ENCODE measurements at places on chromosomes 1 and 21. TPM values are rescaled to one million over a fixed set of nuclear protein-coding genes. Genes with fewer than 3 reads are reported as not detected.

MCL1 gene
- 225 TPM for total RNA-seq

POGK gene
- total RNA-seq, result 35.4 TPM

EXO1 gene
- 48.3 TPM for total RNA-seq

HTR1D gene
- total RNA-seq, result not detected

SPATA21 gene
- not detected for total RNA-seq

RAB3B gene
- 20.6 TPM for total RNA-seq

MNDA gene
- not detected for total RNA-seq

UBL4B gene
- not detected for total RNA-seq

C1orf146 gene
- total RNA-seq, result not detected

CENPF gene
- total RNA-seq, result 182 TPM

TSSK3 gene
- total RNA-seq, result not detected

GJA5 gene
- total RNA-seq, result not detected

PSMA5 gene
- 104 TPM for total RNA-seq

NIPAL3 gene
- total RNA-seq, result 44.2 TPM

GRCh38 chr1:25657121-25657882, 40.7 kb downstream of the MAN1C1 start:
- no peaks in the 10 kb centered on the region for H3K4me1 ChIP-seq
- no peak overlapping the region for H3K4me3 ChIP-seq
- no peaks in the 10 kb centered on the region for H3K36me3 ChIP-seq
- 0 out of 2 replicates have a peak, but pooled peaks cover 2% of the 10 kb centered on the region for H3K27me3 ChIP-seq
- no peak overlapping the region for H3K27ac ChIP-seq

GRCh38 chr1:168734271-168734670, 5.3 kb upstream of the DPT start:
- H3K4me3 ChIP-seq, result no peak overlapping the region
- no peak overlapping the region for H3K27ac ChIP-seq
- H3K36me3 ChIP-seq, result no peaks in the 10 kb centered on the region
- no peaks in the 10 kb centered on the region for H3K27me3 ChIP-seq

- peaks cover 7% of the 10 kb centered on the region for H3K4me1 ChIP-seq
- no peak overlapping the region for H3K27ac ChIP-seq
- no peaks in the 10 kb centered on the region for H3K27me3 ChIP-seq
- no peak overlapping the region for H3K4me3 ChIP-seq
These were observed 11.2 kb downstream of the IFT25 start for GRCh38 chr1:53934170-53934765.

- DNase-seq, result peak; percentile 62
- 0 out of 2 replicates have a peak, but pooled peaks cover 2% of the 10 kb centered on the region for H3K4me1 ChIP-seq
- H3K27me3 ChIP-seq, result no peaks in the 10 kb centered on the region
- no peak overlapping the region for H3K4me3 ChIP-seq
These were observed 57.3 kb downstream of the PSMG1 start for GRCh38 chr21:39125752-39126485.

DNA sequence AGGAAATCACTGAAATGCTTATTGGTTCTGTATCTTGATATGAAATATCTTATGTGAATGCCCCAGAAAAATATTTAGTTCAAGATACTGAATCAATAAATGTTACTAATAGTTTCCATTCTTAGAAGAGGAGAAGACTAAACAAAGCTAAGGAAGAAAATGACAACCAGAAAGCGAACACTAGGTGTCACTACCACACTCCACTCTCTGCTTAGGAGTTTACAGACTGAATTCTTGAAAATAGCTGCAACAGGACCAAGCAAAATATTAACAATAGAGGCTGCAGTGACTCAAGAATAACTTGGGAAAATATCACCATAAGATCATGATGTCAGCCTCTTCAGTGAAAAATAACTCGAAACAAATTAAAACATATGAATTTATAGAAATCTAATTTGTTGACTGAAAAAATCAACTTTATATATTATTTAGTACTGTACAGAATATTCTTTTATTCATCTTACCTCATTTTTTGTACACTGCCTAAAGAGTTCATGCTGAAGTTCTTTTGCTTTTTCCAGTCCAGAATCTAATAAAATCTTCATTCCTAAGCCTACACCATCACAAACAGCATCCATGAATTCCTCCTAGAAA, 61.6 kb downstream of the KIF14 start:
- DNase-seq, result peak; percentile 40
- no peaks in the 10 kb centered on the region for H3K4me1 ChIP-seq

- no peak for DNase-seq
- no peaks in the 10 kb centered on the region for H3K27me3 ChIP-seq
- no peak overlapping the region for H3K27ac ChIP-seq
- peaks cover 12% of the 10 kb centered on the region for H3K36me3 ChIP-seq
These were observed 55.9 kb upstream of the RCC1 start for GRCh38 chr1:28449904-28450303.

DNA sequence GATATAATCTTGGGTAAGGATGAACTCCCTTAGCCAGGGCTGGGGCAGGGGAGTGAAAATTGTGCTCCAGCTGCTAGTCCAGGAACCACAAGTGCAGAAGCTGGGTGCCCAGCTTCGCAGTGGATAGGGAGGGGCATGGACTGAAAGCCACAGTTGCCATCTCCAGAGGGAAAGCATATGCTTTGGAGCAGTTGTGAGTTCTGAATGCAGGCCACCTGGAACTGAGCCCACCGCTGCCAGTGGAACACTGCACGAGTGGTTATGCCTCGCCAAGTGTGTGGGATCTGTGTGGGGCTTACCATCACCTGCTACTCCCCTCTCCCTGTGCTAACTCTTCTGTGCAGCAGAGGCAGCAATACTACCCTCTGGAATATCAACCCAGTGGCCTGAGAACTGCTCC, 158.4 kb upstream of the DPT start:
- no peak overlapping the region for H3K27ac ChIP-seq
- no peak for DNase-seq
- no peak overlapping the region for H3K4me3 ChIP-seq
- H3K27me3 ChIP-seq, result no peaks in the 10 kb centered on the region
- no peaks in the 10 kb centered on the region for H3K4me1 ChIP-seq

DNA sequence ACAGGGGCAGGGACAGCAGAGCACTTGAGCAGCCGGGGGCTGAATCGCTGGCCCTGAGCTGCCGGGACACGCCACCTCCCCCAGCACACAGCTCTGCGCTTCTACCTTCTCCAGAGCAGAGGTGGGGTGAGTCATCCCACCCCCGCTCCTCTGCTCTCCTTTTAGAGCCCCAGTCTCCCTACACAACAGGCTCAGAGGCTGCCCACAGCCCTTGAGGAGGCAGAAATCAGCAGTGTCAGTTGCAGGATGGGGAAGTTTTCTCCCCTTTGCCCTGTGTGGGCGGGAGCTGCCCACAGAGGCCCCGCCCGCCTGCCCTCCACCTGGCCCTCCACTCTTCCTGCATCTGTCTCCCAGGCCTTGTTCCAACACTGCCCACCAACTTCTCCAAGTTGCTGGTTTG, 94.6 kb downstream of the STUM start:
- no peak overlapping the region for H3K4me3 ChIP-seq
- no peak overlapping the region for H3K27ac ChIP-seq
- peaks cover 8% of the 10 kb centered on the region for H3K36me3 ChIP-seq
- H3K4me1 ChIP-seq, result peaks cover 42% of the 10 kb centered on the region
- H3K27me3 ChIP-seq, result no peaks in the 10 kb centered on the region

- peaks cover 91% of the 10 kb centered on the region for H3K36me3 ChIP-seq
- no peak for DNase-seq
- no peaks in the 10 kb centered on the region for H3K27me3 ChIP-seq
These were observed 21.9 kb downstream of the MAP7D1 start for GRCh38 chr1:36177589-36178431.

DNA sequence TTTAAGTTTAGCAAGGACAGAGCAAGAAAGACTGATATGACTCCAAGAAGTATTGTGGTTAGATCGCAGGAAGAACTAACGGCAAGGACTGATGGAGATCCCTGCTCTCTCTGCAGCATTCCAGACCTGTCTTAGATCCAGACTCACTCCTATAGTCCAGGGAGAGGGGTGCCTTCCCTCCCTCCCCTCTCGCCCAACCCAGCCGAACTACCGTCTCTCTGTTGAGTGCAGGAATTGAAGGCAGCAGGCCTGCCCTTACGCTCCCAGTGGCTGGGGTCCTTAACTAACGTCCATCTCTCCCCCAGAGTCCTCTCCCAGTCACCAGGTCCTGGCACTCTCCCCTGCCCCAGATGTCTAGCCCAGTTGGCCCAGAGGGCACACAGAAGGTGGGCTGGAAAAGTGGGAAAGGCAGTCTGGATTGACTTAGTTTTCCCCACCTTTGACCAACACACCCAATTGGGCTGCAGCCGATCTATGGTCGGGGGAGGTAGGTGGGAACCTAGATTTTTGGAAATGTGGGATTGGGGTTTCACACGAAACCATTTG, 1.1 kb downstream of the CRABP2 start:
- peaks cover 47% of the 10 kb centered on the region for H3K4me1 ChIP-seq
- no peak for DNase-seq
- no peak overlapping the region for H3K27ac ChIP-seq
- no peak overlapping the region for H3K4me3 ChIP-seq

- no peaks in the 10 kb centered on the region for H3K27me3 ChIP-seq
- H3K36me3 ChIP-seq, result no peaks in the 10 kb centered on the region
- no peak for DNase-seq
- no peaks in the 10 kb centered on the region for H3K4me1 ChIP-seq
These were observed 4.8 kb upstream of the TNN start for GRCh38 chr1:175062858-175063257.

DNA sequence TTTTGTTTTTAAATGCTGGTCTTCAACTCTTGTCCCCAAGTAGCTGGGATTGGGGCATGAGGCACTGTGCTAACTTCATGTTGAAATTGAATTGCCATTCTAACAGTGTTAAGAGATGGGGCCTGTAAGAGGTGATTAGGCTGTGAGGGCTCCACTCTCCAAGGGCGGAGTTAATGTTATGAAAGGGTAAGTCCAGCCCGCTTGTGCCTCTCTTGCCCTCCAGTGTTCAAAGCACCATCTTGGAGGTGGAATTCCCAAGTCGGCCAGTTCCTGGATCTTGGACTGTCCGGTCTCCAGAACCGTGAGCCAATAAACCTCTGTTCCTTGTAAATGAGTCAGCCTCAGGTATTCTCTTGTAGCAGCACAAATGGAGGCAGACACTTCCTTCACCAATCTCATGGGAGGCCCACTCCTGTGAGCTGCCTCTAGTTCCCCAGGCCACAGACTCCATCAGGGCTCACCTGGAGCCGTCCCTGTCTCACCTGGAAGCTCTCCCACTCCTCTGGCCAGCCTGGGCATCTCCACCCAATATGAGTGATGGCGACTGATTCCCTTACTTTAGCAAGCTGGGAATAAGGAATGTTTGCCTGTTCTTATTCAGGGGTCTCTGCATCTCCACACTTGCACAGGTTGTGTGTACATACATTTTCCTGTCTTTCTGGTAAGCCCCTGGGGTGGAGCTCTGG, 15.5 kb downstream of the IBA57 start:
- no peaks in the 10 kb centered on the region for H3K27me3 ChIP-seq
- H3K4me3 ChIP-seq, result no peak overlapping the region
- H3K36me3 ChIP-seq, result no peaks in the 10 kb centered on the region
- no peaks in the 10 kb centered on the region for H3K4me1 ChIP-seq
- no peak overlapping the region for H3K27ac ChIP-seq
- DNase-seq, result peak; percentile 20

DNA sequence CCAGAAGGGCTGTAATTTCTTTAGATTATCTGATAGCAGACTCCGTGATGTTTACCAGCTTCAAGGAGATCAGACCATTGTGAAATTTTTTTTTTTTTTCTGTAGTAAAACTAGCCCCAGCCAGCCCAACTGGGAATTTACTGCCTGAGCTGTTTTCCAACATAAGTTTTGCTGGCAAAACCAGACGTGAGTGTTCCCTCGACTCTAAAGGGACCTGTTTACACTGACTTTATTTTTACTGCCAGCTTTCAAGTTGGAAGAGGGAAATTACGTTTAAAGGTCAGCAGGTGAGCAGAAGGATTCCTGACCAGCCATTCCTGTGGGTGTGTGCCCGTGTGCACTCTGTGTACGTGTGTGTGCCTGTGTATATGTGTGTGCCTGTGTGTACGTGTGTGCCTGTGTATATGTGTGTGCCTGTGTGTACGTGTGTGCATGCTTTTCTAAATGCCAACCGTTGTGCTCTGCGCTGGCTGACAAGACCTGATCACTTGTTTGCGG, 374 bp downstream of the MAB21L3 start:
- peaks cover 16% of the 10 kb centered on the region for H3K4me1 ChIP-seq
- H3K27me3 ChIP-seq, result no peaks in the 10 kb centered on the region
- DNase-seq, result no peak
- no peaks in the 10 kb centered on the region for H3K36me3 ChIP-seq
- no peak overlapping the region for H3K27ac ChIP-seq

DNA sequence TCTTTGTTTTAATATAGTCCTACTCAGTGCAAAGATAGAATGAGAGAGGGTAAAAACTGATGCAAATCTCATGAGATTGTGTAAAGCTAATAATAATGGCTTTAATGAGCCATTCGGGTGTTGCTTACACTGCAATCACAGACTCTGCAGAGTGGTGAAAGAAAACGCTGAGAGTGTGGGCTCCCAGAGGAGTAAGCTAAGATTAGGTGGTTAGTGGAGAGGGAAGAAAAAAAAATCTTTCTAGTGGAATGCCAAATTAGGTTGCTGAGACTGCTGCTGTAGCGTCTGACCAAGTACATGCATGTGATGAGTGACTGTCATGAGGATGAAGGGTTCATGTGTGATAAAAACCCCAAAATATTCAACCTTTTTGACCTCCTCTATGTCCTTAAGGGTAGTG, 645.9 kb upstream of the ADGRL4 start:
- H3K27ac ChIP-seq, result no peak overlapping the region
- no peaks in the 10 kb centered on the region for H3K4me1 ChIP-seq
- no peaks in the 10 kb centered on the region for H3K36me3 ChIP-seq
- no peak overlapping the region for H3K4me3 ChIP-seq

DNA sequence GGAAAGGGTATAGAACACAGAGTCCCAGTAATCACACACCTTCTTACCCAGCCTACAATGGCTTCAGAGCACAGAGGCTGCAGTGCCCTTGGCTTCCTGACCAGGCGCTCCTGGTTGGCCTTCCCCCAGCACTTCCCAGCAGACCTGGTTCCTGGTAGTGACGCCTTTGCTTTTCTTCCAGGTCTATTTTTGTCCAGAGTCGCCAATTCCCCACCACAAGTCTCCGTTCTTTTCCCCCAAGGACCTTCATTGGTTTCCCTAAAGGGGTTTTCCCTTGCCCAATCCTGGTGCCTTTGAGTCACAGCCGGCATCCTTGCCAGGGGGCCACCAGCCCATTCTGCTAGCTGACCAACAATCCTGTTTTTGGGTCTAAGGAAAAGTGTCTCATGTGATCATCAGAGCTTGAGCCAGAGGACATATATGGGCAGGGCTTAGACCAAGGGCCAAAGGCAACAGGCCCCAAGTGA, 84.8 kb downstream of the KCNJ15 start:
- H3K27ac ChIP-seq, result no peak overlapping the region
- H3K36me3 ChIP-seq, result no peaks in the 10 kb centered on the region
- H3K4me3 ChIP-seq, result no peak overlapping the region
- H3K27me3 ChIP-seq, result no peaks in the 10 kb centered on the region
- no peak for DNase-seq
- H3K4me1 ChIP-seq, result peaks cover 8% of the 10 kb centered on the region

DNA sequence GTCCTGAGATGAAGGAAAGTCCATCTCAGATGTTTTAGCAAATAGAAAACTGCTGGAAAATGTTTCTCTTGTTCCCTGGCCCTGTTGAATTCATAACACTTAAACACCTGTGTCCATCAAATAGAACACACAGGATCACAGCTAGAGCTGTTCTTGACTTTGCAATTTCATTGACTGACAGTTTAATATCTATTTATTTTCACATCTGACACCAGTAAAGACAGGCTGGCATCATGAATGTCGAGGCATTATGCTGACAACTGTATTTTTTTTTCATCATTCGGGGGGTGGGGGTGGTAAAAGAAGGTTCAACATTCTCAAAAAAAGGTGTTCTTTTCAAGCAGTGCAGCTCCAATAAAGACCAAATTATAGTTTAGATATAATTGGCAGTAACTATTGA, 591.2 kb upstream of the PTBP2 start:
- no peaks in the 10 kb centered on the region for H3K27me3 ChIP-seq
- no peaks in the 10 kb centered on the region for H3K36me3 ChIP-seq
- no peak overlapping the region for H3K27ac ChIP-seq
- no peak for DNase-seq
- H3K4me1 ChIP-seq, result no peaks in the 10 kb centered on the region
- no peak overlapping the region for H3K4me3 ChIP-seq

Measured in SJSA1 (cell line).